Stimulated activated CD4-positive, alpha-beta T cell treated with anti-CD3 and anti-CD28 coated beads, Interleukin-1b, Interleukin-23, amount 100 ng/mL, for 1 hour (primary cell): ENCODE measurements at places on chromosomes 16 and 17.

DNA sequence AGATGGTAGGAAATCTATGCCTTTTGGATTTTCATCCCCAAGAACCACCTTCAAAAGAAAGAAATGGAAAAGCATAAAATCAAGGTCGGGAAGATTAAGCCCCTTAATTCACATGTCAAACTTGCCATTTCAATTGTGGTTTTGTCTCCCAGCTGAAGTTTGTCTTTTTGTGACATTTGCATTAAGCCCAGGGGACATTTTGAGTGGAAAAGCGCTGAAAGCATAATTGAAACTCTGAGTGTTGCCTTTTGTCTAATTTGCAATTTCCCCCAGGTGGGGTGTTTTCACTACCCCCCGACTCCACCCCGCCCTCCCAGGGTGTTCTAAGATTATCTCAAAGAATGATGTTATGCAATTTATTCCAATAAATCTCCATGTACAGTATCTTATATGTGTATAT is 396.2 kb downstream of the CDH13 start:
- DNase-seq, result no peak

DNA sequence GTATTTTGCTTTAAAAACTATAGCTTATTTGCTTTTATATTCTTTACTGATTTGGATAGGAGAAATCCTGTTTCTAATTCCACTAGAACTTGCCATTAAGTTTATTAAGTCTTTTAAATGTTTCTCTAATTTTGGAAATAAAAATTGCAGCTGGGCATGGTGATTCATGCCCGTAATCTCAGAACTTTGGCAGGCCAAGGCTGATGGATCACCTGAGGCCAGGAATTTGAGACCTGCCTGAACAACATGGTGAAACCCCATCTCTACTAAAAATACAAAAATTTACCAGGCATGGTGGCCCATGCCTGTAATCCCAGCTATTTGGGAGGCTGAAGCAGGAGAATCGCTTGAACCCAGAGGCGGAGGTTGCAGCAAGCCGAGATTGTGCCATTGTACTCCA is 30.7 kb downstream of the DNAH17 start:
- DNase-seq, result no peak

DNA sequence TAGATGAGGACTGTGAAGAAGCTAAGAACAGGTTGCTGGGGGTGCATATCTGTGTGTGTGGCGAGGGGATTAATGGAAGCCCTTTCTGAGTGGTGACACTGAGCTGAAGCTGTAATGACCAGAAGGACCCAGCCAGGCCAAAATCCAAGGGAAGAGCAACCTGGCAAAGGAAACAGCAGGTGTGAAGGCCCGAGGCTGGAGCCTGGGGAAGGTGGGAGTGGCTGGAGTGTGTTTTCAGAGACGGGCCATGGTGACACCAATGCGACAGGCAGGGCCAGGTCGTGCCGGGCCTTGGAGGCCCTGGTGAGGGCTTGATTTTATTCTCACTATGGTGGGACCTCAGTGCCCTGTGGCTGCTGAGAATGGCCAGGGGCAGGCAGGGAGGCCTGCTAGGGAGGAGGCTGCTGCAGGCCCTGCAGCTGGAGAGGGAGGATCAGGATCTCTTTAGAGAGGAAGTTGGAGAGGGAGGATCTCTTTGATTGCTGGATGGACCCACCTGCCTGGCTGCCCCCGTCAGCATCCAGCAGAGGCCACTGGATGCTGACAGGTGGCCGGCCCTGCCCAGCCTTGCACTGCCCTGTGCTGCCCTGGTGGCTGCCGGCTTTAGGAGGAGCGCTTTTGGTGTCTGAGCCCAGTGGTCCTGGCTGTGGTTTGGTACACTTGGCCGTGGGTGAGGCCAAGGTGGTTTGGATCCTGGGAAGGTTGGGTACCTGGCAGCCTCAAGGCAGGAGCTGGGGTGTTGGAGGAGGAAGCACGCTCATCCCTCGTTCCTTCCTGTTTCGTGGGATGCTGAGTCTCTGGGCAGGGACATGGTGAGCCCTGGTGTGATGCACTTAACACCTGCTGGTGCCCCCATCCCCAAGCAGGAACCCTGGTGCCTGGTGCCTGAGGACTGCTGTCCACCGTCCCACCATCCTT is 188.3 kb downstream of the SEC14L1 start:
- no peak for DNase-seq

- DNase-seq, result no peak
Observed at GRCh38 chr17:40072040-40072734, 9.4 kb downstream of the THRA start.

GRCh38 chr17:50661795-50662391 is 27.2 kb downstream of the ABCC3 start:
- DNase-seq, result no peak

GRCh38 chr17:21250854-21251253 is 2.4 kb downstream of the NATD1 start:
- no peak for DNase-seq

DNA sequence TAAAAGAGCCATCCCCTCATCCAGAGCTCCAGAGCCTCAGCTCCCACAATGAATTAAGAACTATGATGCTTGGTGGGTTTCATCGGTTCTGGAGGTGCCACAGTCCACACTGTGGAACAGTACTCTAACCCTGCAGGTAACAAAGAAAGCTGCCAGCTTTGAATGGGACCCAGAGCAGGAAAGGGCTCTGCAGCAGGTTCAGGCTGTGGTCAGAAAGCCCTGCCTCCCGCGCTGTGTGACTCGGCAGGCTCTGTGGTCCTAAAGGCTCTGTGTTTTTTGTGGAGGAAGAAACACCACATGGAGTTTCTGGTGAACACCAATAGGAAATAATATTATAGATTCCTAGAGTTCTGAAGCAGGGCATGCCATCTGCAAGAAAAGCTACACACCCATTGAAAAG is 32.5 kb downstream of the MRPS23 start:
- DNase-seq, result no peak

- DNase-seq, result no peak
Observed at GRCh38 chr16:67471758-67472384, 9.1 kb downstream of the ATP6V0D1 start.

- DNase-seq, result no peak
Observed at GRCh38 chr17:76146053-76146851, 5.2 kb upstream of the FOXJ1 start.

DNA sequence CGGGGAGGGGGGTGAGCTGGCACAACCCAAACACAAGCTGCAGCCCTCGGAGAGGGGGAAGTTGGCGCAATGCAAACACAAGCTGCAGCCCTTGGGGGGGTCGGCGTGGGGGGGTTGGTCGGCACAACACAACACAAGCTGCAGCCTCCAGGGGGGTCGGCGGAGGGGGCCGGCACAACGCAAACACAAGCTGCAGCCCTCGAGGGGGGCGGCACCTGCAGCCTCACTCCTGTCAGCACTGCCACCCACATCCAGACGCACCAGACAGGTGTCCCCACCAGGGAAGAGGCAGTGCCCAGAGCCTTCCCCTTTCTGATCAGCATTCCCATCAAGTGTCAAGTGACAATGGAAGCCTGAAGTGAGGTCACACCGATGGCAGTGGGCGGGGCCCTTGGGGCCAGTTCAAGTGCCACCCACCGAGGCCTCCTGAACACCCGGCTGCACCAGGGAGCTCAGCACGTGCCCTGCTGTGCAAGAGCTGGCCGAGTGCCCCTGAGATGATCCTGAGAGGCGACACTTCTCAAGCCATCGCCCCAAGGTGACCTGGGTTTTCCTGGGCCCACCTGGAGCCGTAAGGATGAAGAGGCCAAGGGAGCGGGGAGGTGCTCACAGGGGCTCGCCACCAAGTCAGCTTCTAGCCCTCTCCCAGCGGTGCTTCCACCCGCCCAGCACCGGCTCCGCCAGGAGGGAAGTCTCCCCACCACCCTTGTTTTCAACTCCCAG is 59.3 kb downstream of the KLHDC4 start:
- DNase-seq, result no peak

- no peak for DNase-seq
Observed at GRCh38 chr16:84283314-84284153, 11.1 kb upstream of the WFDC1 start.

DNA sequence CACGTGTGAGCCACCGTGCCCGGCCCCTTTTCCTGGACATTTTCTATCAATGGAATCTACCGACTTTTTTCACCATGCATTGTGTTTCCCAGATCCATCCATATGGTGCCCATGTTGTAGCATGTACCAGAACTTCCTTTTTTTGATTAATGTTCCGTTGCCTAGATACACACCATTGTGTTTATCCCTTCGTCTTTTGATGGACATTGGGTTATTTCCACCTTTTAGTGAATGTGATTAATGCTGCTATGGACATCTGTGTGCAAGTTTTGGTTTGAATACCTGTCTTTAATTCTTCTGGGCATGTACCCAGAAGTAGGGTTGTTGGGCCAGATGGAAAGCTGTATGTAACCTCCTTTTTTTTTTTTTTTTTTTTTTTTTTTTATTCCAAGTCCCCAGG is 79.8 kb downstream of the NT5M start:
- no peak for DNase-seq

GRCh38 chr16:14509055-14509454 is 121.0 kb downstream of the PARN start:
- no peak for DNase-seq

GRCh38 chr17:51238255-51238887 is 21.5 kb downstream of the MBTD1 start:
- DNase-seq, result no peak

DNA sequence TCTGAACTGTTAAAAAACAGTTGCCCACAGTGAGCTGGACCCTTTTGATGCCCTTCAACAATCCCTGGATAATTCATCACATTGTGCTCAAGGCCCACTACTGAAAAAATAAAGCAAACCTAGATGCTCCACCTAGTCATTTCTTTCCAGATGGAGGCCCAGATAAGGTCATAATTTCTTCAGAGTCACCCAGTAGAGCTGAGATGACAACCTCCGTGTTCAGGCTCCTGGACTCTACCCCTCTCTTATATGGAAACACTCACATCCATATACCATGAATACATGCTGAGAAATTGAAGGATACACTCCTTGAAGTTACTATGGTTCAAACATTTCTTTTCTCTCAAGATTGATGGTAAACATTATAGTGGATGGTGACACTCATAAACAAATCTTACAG is 2.7 kb upstream of the ABCA3 start:
- no peak for DNase-seq

GRCh38 chr17:49362723-49363117 is 670 bp upstream of the ZNF652 start:
- DNase-seq, result no peak

GRCh38 chr16:57815987-57816745 is 13.9 kb upstream of the KIFC3 start:
- no peak for DNase-seq

DNA sequence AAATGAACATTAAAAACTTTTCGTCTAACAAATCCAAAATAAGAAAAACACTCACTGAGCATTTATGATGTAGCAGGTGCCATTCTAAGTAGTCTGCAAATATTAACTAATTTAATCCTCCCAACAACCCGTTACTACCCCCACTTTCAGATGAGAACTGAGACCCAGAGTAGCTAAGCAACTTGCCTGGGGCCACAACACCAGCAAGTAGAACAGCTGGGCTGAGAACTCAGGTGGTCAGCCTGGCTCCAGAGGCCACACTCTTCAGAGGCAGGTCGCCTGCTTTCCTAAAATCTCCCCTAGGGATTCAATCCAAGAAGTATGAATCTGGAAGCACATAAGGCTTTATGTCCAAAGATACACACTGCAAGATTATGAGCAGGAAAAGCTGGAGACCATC is 6.2 kb downstream of the MBTPS1 start:
- DNase-seq, result no peak

DNA sequence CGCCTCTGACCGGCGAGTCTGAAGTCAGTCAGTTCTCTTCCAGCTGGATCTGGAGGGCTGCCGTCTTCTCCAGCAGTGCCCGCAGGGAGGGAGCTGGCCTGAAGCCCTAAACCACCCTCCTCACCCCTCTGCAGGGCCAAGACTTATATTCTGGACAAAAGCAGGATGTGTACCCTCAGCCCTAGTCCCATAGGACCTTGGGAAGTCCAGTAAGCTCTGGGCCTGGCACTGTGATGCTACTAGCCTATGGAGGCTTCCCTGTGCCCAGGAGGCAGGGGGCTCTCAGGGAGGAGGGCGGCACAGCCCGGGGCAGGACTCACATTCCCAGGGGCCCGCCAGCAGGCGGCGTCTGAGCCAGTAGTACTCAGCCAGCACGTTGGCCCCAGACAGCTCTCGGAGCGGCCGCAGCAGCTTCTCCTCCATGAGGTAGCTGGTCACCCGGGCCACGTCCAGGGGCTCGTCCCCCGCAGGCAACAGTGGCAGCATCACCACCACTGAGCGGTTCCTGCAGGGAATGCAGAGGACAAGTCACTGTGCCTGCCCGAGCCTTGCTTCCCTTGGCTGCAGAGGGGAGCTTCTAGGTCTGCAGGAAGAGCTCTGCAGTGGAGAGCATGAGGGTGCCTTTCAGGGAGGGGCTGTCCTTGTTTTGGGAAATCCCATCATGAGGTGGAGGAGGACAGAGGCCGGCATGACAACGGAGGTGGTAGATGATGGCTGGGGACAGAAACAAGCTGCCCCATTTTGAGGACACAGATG is 41.7 kb downstream of the RMI2 start:
- no peak for DNase-seq

- DNase-seq, result no peak
Observed at GRCh38 chr16:88716601-88717001, 10.3 kb downstream of the CTU2 start.

DNA sequence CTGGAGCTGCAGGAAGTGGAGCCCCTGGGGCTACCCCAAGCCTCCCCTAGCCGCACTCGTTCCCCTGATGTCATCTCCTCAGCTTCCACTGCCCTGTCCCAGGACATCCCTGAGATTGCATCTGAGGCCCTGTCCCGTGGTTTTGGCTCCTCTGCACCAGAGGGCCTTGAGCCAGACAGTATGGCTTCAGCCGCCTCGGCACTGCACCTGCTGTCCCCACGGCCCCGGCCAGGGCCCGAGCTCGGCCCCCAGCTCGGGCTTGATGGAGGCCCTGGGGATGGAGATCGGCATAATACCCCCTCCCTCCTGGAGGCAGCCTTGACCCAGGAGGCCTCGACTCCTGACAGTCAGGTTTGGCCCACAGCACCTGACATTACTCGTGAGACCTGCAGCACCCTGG is 4.1 kb upstream of the NRN1L start:
- DNase-seq, result no peak
